Kidney epithelial cell (primary cell): ENCODE measurements at places on chromosomes 6 and 20. TPM values are rescaled to one million over a fixed set of nuclear protein-coding genes. Genes with fewer than 3 reads are reported as not detected.

The SNAP25 gene
- 0.62 and 1.0 TPM in 2 replicates for total RNA-seq

The FIG4 gene
- total RNA-seq: 15.6 and 16.2 TPM in 2 replicates

The CD109 gene
- 8.6 and 10.4 TPM in 2 replicates for total RNA-seq

The RBM24 gene
- total RNA-seq: 3.1 and 4.2 TPM in 2 replicates

The LAMA4 gene
- 4.7 and 5.6 TPM in 2 replicates for total RNA-seq

The ENPP5 gene
- total RNA-seq: 4.9 and 6.6 TPM in 2 replicates

The NKX2-4 gene
- total RNA-seq: not detected in 2 replicates

The CST7 gene
- not detected in 2 replicates for total RNA-seq

The ELOVL4 gene
- 2.8 and 3.3 TPM in 2 replicates for total RNA-seq

The PRR18 gene
- total RNA-seq: 0.13 and 0.55 TPM in 2 replicates

The C6orf118 gene
- total RNA-seq: 0.04 and 0.68 TPM in 2 replicates

The CAGE1 gene
- total RNA-seq: not detected in 2 replicates

The CCDC170 gene
- total RNA-seq: 0.14 TPM in 1 of 2 replicates, not detected in the other

The LGSN gene
- total RNA-seq: not detected in 2 replicates

The RBPJL gene
- not detected in 2 replicates for total RNA-seq

The PLCB4 gene
- 7.9 and 19.9 TPM in 2 replicates for total RNA-seq

The OPRM1 gene
- total RNA-seq: not detected in 2 replicates

The HACE1 gene
- total RNA-seq: 11.2 and 18.9 TPM in 2 replicates

The CPXM1 gene
- 68.7 and 97.4 TPM in 2 replicates for total RNA-seq

The KIAA0408 gene
- 3.6 and 13.5 TPM in 2 replicates for total RNA-seq

The VSTM2L gene
- total RNA-seq: 0.46 and 1.6 TPM in 2 replicates

The FAM83B gene
- total RNA-seq: 14.5 and 15.7 TPM in 2 replicates

The SLC12A5 gene
- total RNA-seq: 1.3 TPM in 1 of 2 replicates, not detected in the other

The TUBB gene
- total RNA-seq: 808 and 855 TPM in 2 replicates

The ZSCAN31 gene
- 4.0 and 5.6 TPM in 2 replicates for total RNA-seq

The PAX1 gene
- not detected in 2 replicates for total RNA-seq

The EPB41L1 gene
- total RNA-seq: 25.0 and 28.0 TPM in 2 replicates

The C6orf132 gene
- 18.9 and 24.2 TPM in 2 replicates for total RNA-seq

The LST1 gene
- 0.42 TPM in 1 of 2 replicates, not detected in the other for total RNA-seq

The IMPG1 gene
- total RNA-seq: not detected in 2 replicates

The PRPH2 gene
- 0.21 and 0.34 TPM in 2 replicates for total RNA-seq

The CARMIL1 gene
- 14.7 and 19.0 TPM in 2 replicates for total RNA-seq

The ANKEF1 gene
- total RNA-seq: 7.6 and 8.2 TPM in 2 replicates

The RFX6 gene
- not detected in 2 replicates for total RNA-seq

The DEFB126 gene
- total RNA-seq: not detected in 2 replicates

The PDYN gene
- not detected in 2 replicates for total RNA-seq

The RIMS4 gene
- total RNA-seq: not detected in 2 replicates

The HLA-DRA gene
- 0.38 and 0.62 TPM in 2 replicates for total RNA-seq

The AVP gene
- not detected in 2 replicates for total RNA-seq

The FOXQ1 gene
- 6.8 and 6.9 TPM in 2 replicates for total RNA-seq

The SEMG1 gene
- not detected in 2 replicates for total RNA-seq

The GGT7 gene
- total RNA-seq: 8.4 and 12.5 TPM in 2 replicates

The SLC22A3 gene
- 5.8 and 6.4 TPM in 2 replicates for total RNA-seq

The HLA-DOB gene
- total RNA-seq: not detected in 2 replicates

The PTCRA gene
- not detected in 2 replicates for total RNA-seq

The ULBP3 gene
- 8.0 and 14.8 TPM in 2 replicates for total RNA-seq

The FOXC1 gene
- total RNA-seq: 26.2 and 27.6 TPM in 2 replicates

The FAM110A gene
- 6.2 and 8.5 TPM in 2 replicates for total RNA-seq

The LKAAEAR1 gene
- total RNA-seq: not detected in 2 replicates

The GHRH gene
- not detected in 2 replicates for total RNA-seq

The MACROD2 gene
- total RNA-seq: 0.79 and 7.9 TPM in 2 replicates

The ADISSP gene
- total RNA-seq: 34.8 and 35.2 TPM in 2 replicates

The BIRC7 gene
- 12.8 and 19.2 TPM in 2 replicates for total RNA-seq
